C1 segment of cervical spinal cord (tissue), 14 donors: ENCODE measurements at places on chromosomes 7 and 10.

DNA sequence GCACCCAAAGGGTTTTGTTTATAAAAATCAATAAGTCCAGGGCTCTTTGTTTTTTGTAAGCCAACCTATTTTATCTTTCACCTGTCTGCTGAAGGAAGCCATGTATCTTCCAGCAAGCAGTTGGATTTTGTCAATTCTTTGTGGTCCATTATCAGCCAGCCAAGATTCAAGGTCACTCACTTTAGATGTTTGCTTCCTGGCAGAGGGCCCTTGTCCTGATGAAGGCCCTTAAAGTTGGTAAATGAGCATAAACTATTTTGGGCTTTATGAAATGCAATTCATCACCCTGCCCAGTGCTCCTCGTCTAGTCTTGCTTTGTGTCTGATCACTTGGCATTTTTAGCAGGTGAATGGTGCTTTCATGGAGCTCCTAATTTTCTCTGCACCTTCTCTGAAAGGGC, 1004.2 kb downstream of the GRID1 start:
- DNase-seq, result no peak

- no peak for DNase-seq
Observed at GRCh38 chr10:18743926-18744325, 84.7 kb downstream of the ARL5B start.

DNA sequence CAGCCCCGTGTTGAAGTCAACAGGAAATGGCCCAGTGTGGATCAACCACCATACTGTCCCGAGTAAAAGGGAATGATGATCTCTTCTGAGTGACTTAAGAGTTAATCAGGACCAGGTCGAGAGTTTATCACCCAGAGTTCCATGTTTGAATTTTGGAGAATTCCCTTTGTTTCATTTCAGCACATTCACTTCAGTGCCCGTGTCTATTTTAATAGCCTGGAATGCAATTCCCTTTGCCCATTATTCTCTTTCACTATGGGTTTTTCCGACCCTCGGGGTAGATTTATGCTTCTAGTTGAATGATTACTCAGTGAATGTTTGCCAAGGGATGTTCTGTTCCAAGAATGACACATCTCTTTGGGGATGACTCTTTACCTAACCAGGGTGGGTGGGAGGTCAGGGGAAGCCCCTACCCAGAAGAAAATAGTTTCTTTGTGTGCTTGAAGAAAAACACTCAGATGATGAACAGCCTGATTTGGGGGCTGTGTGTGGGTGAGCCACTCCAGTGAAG, 594.9 kb downstream of the INHBA start:
- no peak for DNase-seq

GRCh38 chr7:118350260-118350659, 125.8 kb downstream of the ANKRD7 start:
- no peak for DNase-seq

- no peak for DNase-seq
Observed at GRCh38 chr10:96708456-96708855, 11.9 kb downstream of the PIK3AP1 start.

DNA sequence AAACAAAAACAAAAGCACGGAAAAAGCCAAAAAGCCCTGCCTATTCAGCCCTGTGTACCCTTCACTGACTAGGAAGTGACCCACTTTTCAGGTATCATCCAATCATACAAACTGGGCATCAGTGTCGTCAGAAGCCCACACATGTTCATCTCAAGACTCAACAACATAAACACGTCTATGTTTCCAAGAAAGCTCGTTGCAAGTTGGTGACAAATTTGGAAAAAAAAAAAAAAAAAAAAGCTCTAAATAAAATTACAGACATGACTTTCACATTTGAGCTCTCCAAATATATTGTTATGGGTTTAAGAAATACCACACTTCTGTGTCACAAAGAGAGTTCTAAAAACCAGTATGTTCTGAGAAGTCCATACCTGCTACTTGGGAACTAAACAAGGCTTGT, 204.7 kb upstream of the KLF14 start:
- no peak for DNase-seq

DNA sequence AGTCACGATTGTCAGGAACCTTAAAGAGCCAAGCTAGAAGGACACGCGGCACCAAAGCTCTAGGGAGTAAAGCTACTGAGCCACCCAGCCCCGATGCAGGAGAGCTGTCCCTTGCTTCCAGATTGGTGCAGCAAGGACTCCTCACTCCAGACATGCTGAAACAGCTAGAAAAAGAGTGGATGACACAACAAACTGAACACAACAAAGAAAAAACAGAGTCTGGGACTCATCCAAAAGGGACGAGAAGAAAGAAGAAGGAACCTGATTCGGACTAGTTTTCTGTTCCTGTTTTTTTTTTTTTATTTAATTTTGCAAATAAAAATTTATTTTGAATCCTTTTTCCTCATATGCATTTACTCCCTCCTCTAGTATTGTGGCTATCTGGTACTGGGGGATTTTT, 11.4 kb upstream of the HKDC1 start:
- DNase-seq, result no peak
